ENCODE measurements at places on chromosomes 2 and 18.
A peak's percentile ranks its signal among the peaks of the same experiment; 100 is the strongest.

DNA sequence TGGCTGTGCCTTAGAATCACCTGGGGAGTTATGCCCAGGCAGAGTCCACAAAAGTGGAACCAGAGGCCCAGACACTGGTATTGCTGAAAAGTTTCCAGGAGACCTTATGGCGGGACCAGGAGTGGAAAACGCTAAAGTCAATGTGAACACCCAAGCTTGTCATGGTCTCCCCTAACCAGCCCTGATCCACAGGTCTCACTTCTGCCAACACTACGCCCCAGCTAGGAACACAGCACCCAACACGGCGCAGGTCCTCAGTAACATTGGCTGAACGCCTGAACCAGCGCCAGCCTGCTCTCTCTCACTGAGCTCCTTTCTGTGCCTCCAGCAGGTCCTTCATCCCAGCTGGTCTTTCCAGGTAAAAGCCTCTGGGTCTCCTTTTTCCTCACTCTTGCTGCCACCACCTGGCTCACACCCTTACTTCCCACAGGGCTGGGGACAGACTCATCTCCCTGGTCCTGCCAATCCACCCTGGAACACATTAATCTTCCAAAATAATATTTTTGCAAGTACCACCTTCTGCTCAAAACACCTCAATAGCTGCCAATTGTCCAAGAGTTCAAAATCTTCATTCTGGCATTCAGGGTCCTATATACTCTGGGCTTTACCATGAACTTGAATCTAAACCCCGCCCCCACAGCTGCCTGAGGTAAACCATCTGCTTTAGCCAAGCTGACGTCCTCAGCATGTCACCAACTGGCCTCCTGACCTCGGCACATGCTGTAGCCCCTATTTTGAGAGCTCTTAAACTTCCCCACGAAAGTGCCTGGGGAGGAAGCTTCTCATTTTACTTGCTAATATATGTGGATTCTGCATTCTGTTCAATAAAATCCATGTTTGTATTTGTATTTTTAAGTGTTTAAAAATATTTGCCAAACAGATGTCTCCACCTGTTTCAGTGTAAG is 34.6 kb downstream of the ADCY3 start:
- DNase-seq: no peak

GRCh38 chr2:226496273-226496550 is 303.4 kb downstream of the IRS1 start:
- DNase-seq: no peak

DNA sequence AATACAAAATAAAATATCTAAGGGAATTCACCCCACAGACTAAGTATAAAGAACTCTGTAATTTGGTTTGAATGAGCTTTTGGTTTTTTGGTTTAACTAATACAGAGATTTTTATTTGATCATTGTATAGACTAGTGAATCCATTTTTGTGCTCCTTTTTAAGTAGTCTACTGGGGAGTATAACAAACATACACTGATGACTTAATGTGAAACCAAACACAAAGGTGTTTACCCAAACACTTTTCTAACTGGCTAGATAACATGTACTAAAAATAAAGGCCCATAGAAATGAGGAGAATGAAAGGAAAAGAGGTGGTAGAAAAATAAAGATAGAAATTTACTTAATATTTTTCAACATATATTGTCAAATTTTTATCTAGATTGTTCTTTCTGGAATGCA is 146.0 kb downstream of the NRXN1 start:
- DNase-seq: no peak

- DNase-seq: no peak
Observed at GRCh38 chr2:88185480-88185879, 15.3 kb downstream of the THNSL2 start.

DNA sequence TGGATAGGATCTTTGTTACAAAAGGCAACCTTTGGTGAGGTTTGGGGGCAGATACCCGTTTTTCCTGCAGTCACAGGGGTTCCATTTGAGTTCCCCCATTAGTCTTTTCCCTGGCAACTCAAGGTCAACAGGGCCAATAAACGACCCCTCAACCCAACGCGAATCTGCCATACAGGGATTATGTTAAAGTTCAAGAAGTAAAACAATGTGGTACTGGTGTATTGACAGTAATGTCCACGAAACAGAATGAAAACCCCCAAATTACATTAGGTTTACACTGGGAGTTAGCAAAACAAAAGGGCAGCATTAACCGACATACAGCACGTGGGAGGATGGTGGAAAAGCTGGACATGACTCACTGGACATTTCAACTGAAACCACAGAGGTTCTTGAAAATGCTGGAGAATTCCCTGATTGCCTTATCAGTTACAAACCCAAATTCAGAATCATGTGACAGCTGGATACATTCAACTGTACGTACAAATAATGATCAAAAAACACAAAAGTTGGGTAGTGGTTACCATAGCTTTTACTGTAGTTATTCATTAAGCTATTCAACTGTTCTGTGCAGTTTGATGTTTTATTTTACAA is 4.9 kb upstream of the IMP4 start:
- DNase-seq: peak; percentile 81

- no peak for DNase-seq
Observed at GRCh38 chr2:27494944-27495554, at the start of gene FNDC4. FNDC4 (minus strand) TSS chr2:27495200; CDS start chr2:27494679, 521 bp downstream.

GRCh38 chr18:45059695-45060094 is 379.0 kb downstream of the SETBP1 start:
- DNase-seq: peak; percentile 69

DNA sequence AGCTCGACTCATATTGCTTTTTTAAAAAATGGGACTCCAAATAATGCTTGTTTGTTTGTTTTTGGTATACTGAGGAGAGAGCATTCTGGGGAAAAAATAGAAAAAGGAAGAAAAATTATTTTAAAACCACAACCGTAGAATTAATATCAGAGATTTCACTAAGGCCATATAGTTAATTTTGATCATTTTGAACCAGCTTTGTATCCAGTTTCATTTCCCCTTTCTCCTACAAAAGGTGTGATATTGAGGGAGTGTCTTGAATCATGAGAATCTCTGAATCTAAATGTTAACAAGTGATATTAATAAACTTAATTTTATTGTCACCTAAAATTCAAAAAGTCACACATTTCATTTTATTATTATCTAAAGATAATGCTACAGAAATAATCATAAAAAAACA is 198.5 kb upstream of the GALNT5 start:
- DNase-seq: no peak

- DNase-seq: peak; percentile 98
Observed at GRCh38 chr2:209495855-209496585, 72.2 kb downstream of the MAP2 start.

DNA sequence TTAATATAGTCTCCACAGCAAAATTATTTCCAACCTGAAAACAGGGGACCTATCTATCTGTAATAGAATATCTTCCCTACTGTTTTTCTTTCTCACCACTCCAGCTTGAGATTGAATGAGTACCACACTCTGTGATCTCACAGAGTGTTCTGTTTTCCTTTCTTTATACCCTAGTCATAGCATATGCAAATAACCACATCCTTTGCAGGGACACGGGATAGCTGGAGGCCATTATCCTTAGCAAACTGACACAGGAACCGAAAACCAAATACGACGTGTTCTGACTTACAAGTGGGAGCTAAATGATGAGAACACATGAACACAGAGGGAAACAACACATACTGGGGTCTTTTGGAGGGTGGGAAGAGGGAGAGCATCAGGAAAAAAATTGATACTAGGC is 224.7 kb downstream of the SLC8A1 start:
- no peak for DNase-seq

DNA sequence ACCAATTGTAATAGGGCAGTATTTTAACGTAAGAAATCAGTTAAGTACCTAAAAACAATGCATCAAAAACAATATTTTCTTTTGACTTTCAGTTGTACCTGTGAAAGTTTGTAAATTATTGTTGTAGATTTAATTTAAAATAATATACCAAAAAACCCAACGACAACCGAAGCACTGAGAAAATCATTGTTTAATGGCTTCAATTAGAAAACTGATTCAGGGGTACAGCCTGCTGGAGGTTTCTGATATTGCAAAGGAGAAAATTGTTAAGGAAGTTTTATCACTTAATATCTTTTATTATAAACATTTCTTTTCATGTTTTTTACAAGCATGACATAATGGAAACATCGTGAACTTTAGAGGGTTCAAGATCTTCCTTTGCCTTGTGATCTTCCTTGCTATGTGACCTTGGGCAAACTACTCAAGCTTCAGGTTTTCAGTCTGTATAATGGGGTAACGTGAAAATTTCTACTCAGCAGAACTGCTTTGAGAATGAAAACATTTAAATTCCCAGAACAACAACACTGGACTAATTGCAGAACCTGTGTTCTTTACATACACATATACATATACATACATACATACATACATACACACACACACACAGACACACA is 76.3 kb upstream of the GLS start:
- no peak for DNase-seq

- DNase-seq: no peak
Observed at GRCh38 chr2:99399063-99399462, 61.9 kb downstream of the EIF5B start.

GRCh38 chr2:176156807-176157498 is at the start of gene HOXD3:
HOXD3 (plus strand) TSS chr2:176157307; CDS start chr2:176169115, 11,808 bp downstream.
- DNase-seq: no peak

DNA sequence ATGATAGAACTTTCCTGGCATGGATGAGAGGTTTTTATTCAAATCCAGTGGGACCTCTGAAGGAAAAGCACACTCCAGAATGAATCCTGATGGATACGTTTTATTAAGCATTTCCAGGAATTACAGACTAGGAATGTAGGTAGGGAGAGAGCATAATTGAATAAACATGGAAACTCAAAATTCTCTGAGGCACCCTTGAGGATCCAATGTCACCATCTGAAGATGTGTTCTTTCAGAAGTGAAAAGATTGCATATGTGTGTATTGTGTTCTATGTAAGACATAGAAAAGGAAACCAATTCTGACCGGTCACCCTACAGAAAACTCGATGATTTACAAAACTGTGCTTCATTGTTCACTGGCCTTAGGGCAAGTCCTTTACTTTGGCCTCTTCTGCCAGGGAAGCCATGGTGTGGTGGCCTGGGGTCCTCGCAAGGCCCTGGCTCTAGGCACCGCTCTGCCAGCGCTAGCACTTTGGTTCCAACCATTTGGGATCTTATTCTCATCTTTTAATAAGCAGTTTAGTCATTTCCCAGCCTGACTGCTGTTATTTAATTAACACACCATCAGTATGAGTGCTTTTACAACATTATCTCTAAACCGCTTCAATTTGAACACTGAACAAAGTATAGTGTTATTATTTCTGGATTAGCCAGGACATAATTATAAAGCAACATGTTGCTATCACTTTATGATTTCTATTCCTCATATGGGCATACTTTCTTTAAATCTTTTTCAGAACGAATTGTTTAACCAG is 4.5 kb upstream of the GKN1 start:
- DNase-seq: no peak

DNA sequence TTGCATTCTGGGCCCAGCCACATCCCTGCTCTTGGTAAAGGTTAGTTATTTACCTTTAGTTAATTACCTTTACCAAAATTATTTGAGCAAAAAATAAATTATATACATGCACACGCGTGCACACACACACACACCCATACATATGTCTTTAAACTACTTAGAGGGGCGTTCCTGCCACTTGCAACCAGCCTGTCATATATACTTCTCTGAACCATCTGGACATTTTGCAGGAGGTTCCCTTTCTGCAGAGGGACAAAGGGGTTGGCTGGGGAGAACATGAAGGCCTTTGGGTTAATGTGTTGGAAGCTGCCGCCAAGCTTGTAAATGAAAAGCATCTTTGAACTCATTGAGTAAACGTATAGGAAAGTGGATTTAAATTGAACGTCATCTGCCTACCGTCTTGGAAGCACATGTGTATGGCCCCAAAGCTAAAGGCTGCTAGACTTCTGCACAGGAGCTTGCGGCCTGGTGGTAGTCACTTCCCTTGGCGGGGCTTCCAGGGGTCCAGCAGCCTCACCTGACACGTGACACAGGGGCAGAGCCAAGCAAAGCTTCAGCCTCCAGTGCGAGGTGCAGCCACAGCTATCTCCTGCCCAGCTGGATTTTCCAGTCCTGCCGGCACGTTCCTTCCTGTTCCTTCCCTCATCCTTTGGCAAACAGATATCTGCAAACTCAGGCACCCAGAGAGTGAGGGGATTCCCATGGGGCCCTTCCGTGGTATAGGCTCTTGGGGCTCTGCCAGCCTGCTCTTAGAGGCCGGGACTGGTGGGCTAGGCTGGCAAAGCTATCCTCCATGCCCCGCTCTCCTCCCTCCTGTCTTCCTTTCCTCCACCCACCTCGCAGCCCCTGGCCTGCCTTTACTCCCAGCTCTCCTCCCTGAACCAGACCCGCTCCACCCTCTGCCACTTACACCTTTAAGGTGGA is 46.1 kb downstream of the SERTAD2 start:
- DNase-seq: no peak

GRCh38 chr2:120470041-120470965 is 124.4 kb downstream of the INHBB start:
- peak; percentile 64 for DNase-seq

- no peak for DNase-seq
Observed at GRCh38 chr18:1302861-1303260, 398.2 kb downstream of the ADCYAP1 start.

DNA sequence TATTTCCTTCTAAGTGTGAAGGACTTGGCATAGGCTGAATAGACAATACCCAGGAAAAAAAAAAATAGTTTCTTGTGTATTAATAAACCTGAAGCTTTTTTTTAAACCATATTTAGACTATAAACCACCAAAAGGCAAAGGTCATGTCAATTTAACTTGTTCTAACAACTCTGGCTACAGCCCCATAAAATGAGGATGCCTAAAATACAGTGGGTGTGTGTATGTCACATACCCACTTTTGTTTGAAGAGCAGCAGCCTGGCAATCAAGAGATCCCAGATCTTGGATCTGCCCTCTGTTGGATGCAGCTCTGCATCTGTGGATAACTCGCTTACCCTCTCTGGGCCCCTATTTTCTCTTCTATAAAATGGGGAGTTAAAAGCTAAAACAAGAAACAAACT is 65.4 kb downstream of the SATB2 start:
- DNase-seq: no peak

GRCh38 chr18:49628881-49629795 is 67.3 kb downstream of the LIPG start:
- DNase-seq: no peak

GRCh38 chr2:5328826-5329225 is 363.4 kb upstream of the SOX11 start:
- no peak for DNase-seq

DNA sequence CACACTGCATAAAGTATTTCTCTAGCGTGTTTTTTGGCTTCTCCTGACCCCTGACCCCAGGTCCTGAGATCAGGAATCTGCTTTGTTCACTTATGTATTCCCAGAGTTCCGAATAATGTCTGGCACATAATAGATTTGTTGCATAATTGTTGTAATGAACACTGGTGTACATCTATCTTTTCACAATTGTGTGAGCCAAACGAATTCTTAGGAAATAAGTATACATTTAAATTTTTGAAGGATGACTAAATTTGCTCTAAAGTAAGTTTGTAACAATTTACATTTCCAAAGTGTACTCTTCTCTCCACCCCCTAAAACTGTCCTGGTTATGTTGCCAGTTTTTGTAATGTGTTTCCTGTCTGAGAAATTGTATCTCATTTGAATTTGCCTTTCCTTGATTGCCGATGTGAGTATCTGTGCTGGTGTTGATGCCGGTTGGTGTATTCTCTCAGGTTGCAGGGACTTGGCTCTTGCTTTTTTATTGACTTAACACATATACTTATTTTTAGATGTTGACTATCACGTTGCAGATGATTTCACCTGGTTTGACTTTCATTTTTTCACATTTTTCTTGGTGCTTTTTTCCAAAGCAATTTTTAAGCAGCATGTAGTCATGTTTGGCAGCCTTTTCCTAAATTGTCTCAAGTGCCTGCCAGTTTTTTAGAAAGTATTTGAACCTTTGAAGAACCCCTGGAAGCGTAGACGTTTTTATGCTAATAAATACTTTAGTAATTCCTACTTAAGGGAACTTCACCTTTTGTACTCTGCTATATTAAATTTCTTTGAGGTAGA is 16.1 kb upstream of the FARP2 start:
- no peak for DNase-seq

GRCh38 chr2:65368468-65368867 is 63.9 kb downstream of the SPRED2 start:
- DNase-seq: no peak
